ENCODE measurements at places on chromosomes 3 and 15. TPM values are rescaled to one million over a fixed set of nuclear protein-coding genes. Genes with fewer than 3 reads are reported as not detected.

LRTM1 gene
- total RNA-seq, result not detected

CASR gene
- total RNA-seq, result not detected

CDHR4 gene
- total RNA-seq, result not detected

RAMAC gene
- 43.8 TPM for total RNA-seq

GHSR gene
- total RNA-seq, result not detected

CCDC13 gene
- not detected for total RNA-seq

TFG gene
- 106 TPM for total RNA-seq

- DNase-seq, result peak; percentile 81
Observed at GRCh38 chr3:184568924-184569829, 7.6 kb downstream of the EPHB3 start.

GRCh38 chr3:183185696-183186095, 23.2 kb upstream of the LAMP3 start:
- DNase-seq, result peak; percentile 85

DNA sequence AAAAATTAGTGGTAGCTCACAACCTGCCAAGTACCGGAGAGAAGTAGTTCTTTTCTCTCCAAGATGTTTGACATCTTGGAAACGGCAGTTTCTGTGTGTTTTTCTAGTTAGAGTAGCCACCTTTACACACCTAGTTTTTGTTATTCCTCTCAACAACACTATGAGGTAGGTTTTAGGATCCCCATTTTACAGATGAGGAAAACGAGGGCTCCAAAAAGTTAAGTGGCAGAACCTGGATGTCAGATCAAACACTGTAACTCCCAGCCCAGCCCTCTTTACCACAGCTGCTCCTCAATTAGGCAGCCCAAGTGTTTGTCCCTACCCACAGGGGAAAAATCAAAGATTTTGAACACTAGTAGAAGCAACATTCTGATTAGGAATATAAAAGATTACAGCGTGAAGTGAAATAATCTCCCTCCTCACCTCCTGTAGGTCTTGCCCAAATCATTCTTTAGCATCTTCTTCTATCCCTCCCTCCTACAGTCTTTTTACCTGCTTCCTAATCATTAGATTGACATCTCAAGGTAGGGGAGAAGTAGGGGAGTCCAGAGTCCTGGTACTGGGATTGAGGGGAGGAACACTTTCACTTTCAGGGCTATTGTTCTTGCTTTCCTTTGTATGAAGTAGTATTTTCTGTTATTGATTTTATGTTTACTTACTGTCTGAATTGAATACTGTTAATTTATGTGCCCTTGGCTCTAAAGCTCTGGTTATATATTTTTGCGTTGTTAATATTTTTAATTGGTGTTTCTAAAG, 142.6 kb downstream of the CMSS1 start:
- DNase-seq, result no peak

- DNase-seq, result no peak
Observed at GRCh38 chr3:136631424-136631823, 120.8 kb downstream of the STAG1 start.

- no peak for DNase-seq
Observed at GRCh38 chr3:105427332-105427731, 60.6 kb downstream of the ALCAM start.

DNA sequence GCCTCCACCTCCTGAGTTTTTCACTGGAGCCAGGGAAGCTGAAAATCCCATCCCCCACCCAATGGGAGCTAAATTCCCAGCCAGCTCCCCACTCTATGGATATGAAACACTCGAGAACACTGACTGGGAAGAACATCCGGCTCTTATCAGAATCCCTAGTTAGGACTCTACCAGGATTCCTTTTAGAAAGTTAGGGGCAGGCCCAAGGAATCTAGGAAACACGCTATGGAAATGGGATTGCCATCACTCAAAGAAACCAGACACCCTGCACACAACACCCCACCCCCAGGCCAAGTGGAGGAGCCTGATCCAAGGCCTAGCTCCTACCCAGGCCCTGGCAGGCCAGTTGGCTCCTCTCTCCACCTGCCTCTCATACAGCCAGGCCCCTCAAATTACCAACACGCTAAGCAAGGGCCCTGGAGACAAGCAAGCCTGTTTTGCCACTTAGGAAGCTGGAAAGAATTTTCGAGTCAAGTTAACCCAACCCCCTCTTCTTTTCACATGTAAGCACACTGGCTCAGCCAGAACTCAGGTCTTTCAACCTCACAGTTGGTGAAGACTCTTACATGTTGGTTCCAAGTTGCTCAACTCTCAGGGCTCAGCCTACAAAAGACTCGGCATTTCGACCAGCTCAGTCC, 75.5 kb downstream of the RBPMS2 start:
- DNase-seq, result no peak

DNA sequence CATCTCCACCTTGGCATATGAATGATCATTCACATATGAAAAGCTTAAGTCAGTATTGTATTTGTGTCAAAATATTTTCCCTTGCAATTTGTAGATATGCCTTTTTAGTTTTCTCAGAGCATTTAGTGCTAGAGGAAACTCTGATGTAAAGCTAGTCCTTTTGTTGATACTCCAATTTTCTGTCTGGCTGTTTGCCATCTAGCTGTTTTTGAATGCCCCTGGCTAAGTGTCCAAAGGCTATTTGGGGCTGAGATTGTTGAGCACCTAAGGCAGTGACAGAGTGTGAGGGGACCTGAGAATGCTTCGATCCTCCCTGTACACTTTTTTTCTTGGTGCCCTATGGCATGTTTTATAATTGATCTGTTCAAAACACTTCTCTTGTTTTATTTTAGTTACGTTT, 3.1 kb downstream of the SLC51B start:
- no peak for DNase-seq

- peak; percentile 23 for DNase-seq
Observed at GRCh38 chr3:121529308-121529707, 16.5 kb downstream of the POLQ start.

DNA sequence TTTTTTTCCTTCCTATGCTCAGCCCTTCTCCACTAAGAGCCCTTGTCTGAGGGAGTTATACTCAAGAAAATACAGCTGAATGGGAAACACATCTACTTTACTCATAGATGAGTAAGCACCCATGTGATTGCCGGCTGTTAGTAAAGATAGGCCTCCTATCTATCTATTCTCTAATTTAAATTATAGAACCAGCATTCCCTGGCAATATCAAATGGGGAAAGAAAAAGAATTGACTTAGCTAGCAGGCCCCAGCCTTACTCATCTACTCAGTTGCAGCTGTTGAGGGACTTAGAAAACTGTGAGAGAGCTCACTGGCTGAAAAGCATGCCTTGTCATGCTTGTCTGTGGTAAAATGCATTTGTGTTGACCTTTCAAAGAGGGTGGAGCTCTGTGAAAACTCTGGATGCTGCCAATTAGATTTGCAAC, 116.9 kb upstream of the LRRFIP2 start:
- peak; percentile 45 for DNase-seq

GRCh38 chr3:54014067-54014466, 108.3 kb upstream of the CACNA2D3 start:
- DNase-seq, result no peak

DNA sequence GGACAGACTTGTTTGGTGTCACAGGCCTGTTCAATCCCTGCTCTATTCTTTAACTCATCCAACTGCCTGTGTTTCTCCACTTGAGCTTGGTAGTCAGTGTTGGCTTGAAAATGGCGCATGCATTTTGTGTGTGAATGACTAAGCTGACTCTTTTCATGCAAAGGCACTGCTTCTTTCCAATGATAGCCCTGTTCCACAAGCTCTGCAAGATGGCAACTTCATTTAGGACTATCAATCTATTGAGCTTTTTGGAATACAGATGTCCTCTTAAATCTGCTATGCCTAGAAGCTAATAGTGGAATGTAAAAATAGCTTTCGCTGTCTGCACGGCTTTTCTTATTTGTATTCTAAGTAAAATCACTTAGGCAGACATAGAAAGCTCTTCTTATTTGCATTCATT, 33.6 kb upstream of the SYNPR start:
- DNase-seq, result no peak

DNA sequence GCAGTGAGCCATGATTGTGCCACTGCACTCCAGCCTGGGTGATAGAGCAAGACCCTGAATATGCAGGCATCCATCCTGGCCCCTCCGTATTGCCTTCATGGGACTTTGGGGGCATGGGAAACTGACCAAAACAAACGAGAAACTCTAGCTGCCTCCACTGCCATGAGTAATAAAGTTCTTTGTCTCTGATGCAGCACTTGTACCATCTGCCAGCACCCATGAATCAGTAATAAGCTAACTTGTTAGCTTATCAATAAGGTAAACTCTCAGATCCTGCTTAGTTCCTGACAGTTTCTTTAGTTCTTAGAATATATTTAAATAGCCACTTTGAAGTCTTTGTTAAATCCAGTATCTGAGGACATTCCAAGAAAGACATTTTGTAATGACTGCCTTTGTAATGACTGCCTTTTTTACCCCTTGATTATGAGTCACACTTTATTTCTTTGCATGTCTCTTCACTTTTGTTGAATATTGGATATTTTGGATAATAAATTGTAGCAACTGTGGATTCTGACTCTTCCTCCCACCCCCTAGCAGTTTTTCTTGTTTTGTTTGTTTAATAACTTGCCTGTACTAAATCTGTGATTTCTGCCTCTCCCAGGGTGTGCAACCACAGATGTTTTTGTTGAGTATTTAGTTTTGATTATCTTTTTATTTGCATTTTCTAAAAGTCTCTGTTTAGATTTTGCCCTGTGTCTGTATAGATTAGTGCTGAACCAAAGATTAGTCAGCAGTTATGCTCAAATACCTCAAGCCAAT, 136.9 kb downstream of the HCN4 start:
- DNase-seq, result no peak

Measured in PC-3 (cell line).